ENCODE measurements at places on chromosomes 7 and 10. TPM values are rescaled to one million over a fixed set of nuclear protein-coding genes. Genes with fewer than 3 reads are reported as not detected.

- no peak for DNase-seq
Observed at GRCh38 chr7:116395141-116395791, 104.3 kb upstream of the CAV2 start.

DNA sequence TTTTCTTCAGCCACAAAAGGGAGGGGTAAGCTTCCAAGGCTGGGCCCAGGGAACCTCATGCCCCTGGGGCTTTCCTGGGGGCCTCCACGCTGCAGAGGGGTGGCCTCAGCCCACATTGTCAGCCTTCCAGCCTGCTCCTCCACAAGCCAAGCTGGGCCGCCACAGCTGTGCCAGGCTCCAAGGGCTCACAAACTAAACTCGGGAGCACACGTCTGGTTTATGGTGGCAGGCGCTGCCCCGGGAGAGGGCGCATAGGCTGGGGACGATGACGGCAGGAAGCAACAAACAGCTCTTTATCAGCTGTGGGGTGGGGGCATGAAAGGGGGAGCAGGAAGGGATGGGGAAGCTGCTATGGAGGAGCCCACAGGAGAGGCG lies 6.3 kb upstream of the CDH23 start:
- DNase-seq = no peak

DNA sequence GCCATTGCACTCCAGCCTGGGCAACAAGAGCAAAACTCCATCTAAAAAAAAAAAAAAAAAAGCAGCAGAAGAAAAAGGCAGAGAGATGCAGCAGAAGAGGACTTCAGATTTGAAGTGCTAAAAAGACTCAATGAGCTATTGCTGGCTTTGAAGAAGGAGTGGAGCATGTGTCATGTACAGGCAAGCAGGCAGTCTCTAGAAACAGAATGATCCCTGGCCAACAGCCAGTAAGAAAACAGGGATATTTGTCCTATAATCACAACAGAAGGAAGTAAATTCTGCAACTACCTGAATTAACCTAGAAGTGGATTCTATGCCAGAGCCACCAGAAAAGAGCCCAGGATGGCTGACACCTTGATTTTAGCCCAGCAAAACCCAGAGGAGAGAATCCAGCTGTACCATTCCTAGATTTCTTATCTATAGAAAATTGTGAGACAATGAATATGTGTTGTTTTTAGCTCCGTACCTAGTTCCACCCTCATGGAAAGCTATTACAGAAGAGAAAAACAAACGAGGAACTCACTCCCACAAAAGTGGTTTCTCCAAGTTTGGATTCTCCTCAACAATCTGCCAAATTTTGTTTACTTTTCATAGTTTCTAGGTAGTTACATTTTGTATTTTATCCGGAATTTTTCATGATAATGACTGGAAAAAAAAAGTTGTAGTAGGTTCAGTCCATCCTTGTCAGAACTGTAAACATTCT lies 198.2 kb upstream of the GNAI1 start:
- no peak for DNase-seq

GRCh38 chr10:132707776-132708171 lies 78.2 kb downstream of the NKX6-2 start:
- DNase-seq = no peak

- DNase-seq = no peak
Observed at GRCh38 chr7:47663851-47664250, 81.9 kb upstream of the TNS3 start.

DNA sequence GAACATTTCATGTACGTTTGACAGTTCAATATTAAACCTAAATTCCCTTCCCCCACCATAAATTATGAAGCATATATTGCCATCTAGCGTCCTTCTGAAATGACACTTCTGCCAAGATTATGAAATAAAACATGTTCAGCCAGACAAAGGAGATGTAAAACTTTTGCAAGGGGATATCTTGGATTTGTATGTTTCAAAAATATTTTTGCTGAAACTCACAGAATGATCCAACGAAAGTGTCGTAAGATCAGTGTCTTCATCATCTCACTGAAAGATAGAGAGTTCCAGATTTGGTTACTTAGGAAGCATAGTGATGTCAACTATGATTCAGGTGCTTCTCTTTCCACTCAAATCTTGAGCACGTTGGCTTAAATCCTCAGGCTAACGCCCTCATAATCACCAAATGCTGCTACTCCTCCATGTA lies 904.3 kb downstream of the XPNPEP1 start:
- DNase-seq = peak; percentile 4

- DNase-seq = no peak
Observed at GRCh38 chr7:103988468-103989199, 824 bp downstream of the RELN start.

DNA sequence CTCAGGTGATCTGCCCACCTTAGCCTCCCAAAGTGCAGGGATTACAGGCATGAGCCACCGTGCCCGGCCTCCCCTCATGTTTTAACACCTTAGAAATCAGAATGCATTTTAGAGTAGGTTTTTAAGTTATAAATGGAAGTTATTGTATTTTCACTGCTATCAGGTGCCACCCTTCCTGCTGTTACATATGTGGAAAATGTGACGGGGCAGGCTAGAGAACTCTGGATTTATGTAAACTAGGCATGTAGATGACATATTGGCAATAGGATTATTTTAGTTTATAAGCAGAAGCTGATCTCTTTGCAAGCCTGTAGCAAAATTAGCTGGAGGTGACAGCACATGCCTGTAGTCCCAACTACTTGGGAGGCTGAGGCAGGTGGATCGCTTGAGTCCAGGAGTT lies 2.1 kb downstream of the CASP2 start:
- no peak for DNase-seq

- DNase-seq = no peak
Observed at GRCh38 chr7:110922906-110923305, 168.0 kb upstream of the LRRN3 start.

DNA sequence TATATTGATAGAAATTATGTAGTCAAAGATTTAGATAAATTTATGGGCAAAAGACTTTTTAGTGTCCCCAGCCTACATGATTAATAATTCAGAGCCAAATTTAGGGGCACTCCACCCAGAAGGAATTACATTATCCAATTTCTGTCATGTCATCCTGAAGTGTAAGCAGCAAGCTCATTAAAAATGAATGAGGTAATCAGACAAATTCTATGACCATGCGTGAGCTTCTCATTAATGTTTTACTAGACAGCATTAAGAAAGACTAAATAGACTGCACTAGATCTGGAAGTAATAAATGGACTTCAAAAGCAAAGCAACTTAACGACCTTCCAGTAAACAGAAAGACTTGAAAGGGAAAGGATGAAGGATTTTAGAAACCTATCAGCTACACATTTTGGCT lies 22.7 kb upstream of the TRUB1 start:
- no peak for DNase-seq

- DNase-seq = peak; percentile 13
Observed at GRCh38 chr7:151271699-151272355, 23.3 kb upstream of the SMARCD3 start.

DNA sequence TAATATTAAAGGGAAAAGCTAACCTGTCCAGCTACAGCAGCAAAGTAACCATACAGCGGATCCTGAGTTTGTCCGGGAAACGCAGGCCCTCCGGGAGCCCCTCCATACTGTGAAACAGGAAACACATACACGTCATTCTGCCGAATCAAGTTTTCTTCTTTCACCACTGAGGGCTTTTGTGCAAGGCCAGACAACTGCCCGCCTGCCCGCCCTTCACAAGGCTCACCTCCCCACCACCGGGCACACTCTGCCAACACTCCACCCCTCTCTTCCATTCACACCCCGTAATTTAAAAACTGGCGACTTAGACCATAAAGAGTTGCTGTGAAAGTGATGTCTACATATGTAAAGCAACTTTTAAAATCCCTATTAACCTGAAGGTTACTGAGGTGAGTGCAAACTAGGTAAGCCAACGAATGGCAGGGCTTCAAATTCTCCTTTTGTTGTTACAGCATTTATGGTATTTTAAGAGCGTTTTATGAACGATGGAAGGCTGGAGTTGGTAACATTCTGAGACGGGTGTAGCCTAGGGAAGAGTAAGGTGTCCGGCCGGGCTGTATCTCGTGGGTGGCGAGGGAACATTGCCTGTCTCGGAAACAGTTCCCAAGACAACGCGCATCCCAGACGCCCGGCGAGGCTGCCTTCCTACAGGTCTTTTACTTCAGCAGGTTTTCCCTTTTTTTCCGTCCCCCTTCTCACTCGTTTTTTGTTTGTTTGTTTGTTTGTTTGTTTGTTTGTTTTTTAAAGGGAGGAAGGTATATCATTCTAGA lies 817 bp downstream of the SRI start:
- peak; percentile 62 for DNase-seq

GRCh38 chr10:132781556-132781955 lies 4.4 kb downstream of the NKX6-2 start:
- DNase-seq = no peak

DNA sequence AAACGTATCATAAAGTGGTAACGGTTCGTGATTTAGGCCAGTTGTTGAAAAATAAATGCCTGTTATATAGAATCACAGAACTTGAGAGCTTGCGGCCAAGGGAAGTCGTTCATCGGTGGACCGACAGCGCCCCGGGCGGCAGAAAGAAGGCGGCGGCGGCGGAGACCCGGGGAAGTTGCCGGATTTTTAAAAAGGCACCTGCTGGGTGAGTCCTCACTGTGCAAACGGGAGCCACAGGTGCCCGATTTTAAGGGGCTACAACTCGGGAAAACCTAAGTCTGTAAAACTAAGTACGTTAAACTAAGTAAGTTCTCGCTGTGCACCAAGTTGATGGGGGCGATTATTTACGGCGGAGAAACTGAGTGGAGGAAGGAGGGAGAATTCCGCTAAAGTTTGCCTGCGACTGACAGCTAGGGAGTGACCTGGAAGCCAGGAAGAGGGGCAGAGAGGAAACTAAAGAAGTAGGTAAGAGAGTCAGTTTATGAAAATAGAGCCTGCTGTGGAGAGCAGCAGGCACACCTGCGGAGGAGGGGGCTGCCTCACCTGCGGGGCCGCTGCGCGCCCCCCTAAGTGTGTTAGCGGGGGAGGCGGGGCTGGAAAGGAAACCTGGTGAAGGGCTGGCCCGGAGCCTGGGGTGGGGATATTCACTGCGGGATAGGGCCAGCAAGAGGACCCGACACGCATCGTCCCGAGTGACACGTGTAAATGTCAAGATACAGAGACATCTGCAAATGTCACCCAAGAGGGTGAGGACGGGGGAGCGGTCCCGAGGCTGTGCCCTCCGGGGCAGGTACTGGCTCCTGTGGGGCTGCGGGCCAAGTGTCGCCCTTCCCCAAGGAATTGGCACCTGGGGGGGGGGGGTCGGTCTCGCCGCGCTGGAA lies 996 bp downstream of the ADAM12 start:
- no peak for DNase-seq

GRCh38 chr10:74827045-74827441 lies 643 bp downstream of the KAT6B start:
- no peak for DNase-seq

- no peak for DNase-seq
Observed at GRCh38 chr7:41955893-41956675, 253.2 kb upstream of the INHBA start.

GRCh38 chr10:49141541-49142332 lies 7.9 kb upstream of the FAM170B start:
- no peak for DNase-seq

DNA sequence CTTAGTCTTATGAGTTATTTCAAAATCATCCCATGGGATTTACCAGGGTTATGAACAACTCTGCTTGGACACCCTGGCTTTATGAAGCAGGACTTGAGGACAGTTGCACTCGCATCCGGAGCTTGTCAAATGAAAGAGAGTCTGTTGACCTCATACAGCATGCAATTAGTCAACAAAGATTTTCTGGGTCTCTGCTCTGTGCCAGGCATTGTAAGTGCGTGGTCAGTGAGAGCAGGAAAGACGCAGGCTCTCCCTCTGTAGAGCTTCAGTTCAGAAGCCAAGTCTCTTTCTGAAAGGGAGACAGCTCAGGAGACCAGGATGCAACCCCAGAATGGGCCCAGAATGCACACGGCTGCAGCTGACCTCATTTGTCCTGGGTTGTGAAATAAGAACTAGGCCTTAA lies 45.5 kb upstream of the DMBT1 start:
- DNase-seq = no peak

GRCh38 chr7:91837397-91838070 lies 43.0 kb downstream of the MTERF1 start:
- DNase-seq = no peak

The BEND7 gene
- not detected for total RNA-seq

The GPR37 gene
- not detected for total RNA-seq

The SVIL gene
- total RNA-seq = 1.5 TPM

The HOXA2 gene
- 0.42 TPM for total RNA-seq

The ELN gene
- not detected for total RNA-seq

The SPACDR gene
- total RNA-seq = 2.4 TPM

The AFAP1L2 gene
- 10.5 TPM for total RNA-seq

The MAP3K8 gene
- total RNA-seq = 21.6 TPM

The TWIST1 gene
- total RNA-seq = not detected

Data from OCI-LY7 (cell line).